ENCODE measurements at places on chromosomes 6 and 20.

- DNase-seq = peak; percentile 24
Measured at GRCh38 chr6:16200321-16200883, 38.0 kb upstream of the GMPR start.

DNA sequence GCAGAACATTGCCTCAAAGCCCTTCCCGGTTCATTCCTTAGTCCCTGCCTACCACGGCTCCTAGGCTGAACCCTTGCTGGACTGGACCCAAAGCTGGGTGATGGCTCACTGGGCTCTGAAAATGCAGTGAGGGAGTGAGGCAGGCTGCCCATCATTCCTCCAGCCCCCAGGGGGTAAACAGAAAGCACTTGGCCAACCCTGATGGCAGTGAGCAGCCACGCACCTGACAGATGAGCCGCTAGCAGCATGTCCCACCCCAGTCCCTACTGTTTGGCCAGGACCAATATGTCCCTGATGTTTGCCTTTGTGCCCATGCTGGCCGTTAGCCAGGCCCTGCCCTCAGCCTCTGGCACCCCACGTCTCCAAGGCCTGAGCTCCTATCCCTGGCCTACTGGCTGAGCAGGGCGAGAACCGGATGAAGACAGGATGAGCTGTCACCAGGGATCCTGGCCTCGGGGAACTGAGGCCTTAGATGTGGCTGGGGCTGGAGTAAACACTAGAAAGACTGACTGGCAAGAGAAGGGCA is 19.4 kb upstream of the BAK1 start:
- no peak for DNase-seq

- DNase-seq = no peak
Measured at GRCh38 chr6:125866433-125866832, 75.7 kb downstream of the NCOA7 start.

DNA sequence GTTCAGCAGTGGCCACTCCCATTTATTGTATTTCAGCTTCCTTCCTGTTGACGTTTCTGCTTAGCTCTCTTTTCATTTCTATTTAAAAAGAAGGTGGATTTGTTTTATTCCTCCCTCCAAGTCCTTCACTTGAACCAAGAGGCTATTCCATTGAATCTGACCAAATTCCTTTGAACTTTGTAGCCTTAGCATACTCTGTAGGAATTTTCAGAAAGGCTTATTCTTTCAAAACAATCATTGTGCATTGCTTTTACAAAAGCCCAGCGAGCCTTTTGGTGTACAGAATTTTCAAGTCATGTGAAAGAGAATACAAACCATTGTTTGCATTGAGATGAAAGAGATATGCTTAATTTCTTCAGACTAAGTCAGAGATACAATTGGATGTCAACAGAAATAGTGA is 151.0 kb upstream of the INSM1 start:
- no peak for DNase-seq

DNA sequence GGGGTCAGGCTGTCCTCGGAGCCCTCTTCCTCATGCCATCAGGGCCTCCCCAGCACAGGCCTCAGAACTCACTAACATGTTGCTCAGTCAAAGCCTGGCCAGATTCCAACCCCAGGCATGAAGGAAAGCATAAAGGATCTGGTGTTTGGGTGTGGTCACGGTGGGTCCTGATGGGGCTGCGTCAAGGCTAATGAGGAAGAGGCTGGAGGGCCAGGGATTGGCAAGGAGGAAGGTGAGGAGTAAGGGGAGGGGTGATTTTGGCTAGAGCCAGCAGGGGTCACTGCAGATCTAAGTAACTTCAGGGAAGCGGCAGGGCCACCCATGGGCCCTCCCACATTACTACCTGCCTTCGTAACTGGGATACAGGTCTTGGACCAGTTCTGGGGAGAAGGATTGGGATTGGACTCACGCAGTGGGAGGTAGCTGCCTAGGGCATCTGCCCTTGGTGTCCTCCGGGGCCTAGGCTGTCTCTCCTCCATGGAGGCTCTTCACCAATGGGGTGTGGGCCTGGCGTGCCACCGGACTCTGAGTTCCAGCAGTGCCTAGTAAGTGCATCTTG is 36.2 kb upstream of the MRPS18A start:
- DNase-seq = no peak

DNA sequence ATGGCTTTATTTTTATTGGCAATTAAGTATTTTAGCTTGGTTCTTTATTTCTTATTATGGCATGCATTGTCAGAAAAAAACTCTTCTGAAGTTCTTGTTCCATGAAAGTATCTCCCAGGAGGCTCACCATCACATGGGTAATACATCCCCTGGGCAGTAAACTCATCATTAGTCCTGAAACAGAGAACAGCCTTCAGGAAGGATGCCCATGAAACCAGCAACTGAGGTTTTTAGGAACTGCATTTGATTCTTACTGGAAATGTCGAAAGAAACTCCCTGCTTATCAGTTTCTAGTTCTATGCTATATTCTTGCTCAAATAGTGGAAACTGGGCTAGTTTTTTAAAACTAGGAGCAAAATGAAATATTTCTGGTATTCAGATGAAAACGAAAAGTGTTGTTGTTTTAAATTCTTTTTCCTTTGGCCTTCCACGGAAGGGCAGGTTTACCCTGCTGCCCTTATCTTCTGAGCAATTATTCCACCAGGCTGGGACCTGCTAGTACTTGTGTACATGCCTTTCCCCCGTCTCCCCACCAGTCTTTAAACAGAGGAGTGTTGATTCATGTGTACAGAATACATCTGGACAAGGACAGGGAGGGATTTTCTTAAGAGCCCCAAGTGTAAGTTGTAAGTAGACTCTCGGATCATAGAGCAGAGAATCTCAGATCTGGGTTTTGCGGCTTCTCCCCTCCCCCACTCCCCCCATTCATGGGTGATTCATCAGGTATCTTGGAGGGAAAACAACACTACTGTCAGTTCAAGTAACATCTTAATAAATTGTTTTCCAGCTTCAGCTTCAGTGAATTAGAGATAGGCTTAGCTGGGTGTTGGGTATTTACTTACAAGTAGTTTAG is 81.5 kb downstream of the RTN4IP1 start:
- DNase-seq = no peak

DNA sequence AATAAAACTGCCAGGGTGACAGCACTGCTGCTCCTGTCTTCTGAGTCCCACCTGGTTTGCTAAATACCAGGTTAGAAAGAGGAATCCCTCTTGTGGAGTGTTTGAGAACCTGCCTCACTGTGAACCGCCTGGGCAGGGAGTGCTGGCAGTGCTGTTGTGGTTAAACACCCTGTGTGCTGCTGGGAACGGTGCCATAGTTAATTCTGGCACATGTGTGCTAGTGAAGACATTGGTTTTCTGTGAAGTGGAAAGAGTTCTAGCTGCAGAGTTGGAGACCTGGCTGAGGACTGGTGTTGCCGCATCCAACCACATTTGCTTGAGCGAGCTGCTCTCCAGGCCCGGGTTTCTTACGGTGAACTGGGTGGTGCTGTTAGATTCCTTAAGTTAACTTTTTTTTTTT is 72.7 kb downstream of the IGF2R start:
- peak; percentile 23 for DNase-seq

DNA sequence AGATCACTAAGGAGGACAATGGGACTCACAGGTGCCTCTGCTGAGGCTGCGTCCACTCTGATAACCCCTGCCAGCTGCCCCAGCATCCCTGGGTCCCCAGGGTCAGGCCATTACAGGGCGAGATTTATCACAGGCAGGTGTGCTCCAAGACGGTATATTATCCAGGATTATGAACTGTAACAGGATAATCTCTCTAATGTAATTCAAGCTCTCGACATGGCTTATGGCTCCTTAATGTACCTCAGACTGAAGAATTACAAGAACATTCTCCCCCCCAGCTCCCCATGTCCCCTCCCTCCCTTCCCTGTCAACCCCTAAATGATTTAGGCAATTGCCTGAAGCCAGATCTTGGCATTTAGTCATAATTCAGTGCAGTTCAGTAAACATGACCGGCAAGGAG is 86.8 kb downstream of the NCR2 start:
- DNase-seq = no peak

- no peak for DNase-seq
Measured at GRCh38 chr6:144544266-144544830, 259.2 kb downstream of the UTRN start.

DNA sequence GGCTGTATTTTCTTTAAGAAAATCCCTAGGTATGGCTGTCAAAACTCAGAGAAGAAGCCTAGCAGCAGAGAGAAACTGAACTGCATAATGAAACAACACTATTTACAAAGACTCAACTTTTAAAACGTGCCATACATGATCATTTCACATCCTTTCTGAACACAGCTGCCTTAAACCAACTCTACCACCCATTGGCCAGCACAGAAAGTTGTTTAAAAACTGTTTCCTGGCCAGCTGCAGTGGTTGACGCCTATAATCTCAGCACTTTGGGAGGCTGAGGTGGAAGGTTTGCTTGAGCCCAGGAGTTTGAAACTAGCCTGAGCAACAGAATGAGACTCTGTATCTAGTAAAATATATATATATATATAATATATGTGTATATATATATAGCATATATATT is 336.4 kb upstream of the SOX4 start:
- no peak for DNase-seq

DNA sequence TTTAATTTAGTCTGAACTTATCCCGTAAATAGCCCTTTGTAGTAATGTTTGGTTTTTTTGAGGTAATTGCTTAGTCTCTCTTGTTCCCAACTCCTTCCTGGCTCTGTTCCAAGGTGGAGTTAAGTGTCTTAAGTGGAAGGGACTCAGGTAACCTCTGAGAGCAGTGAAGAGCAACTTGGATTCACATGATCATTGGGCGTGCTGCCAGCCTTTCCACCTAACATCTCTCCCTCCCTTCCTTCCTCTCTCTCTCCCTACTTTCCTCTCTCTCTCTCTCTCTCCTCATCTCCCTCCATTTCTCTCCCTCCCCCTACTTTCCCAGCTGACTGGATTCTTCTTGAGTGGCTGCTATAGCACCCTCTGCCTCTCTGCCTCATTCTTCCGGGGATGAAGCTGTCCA is 232.9 kb upstream of the SASH1 start:
- no peak for DNase-seq

DNA sequence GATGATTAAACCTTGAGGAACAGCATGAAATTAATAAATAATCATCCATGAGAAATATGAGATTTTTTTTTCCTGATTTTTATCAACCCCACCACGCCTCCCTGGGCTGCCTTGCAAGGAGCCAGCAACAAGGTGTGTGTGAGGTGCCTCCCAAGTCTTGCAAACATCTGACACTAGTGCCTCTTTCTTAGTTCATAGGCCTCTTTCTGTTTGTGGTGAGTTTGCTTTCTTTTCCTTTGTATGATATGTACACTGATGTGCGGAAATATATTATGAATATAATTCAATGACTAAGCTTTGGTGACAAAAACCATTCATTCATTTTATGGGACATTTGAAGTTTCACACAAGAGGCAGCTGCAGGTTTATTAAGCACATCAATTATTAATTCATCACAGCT is 63.2 kb upstream of the SYNDIG1 start:
- no peak for DNase-seq
